Gastroesophageal sphincter (tissue), 4 donors: ENCODE measurements at places on chromosomes 5 and 9. TPM values are rescaled to one million over a fixed set of nuclear protein-coding genes. Genes with fewer than 3 reads are reported as not detected.
A peak's percentile ranks its signal among the peaks of the same experiment; 100 is the strongest.

- no peak for ATAC-seq
Observed at GRCh38 chr9:123778232-123778902, 151.6 kb downstream of the DENND1A start.

Gene SHISAL2B
- total RNA-seq, result not detected

- no peak for ATAC-seq
Observed at GRCh38 chr9:137147091-137147792, 8.3 kb downstream of the GRIN1 start.

GRCh38 chr5:62144401-62145022 lies 161.5 kb upstream of the KIF2A start:
- ATAC-seq, result peak; percentile 36

DNA sequence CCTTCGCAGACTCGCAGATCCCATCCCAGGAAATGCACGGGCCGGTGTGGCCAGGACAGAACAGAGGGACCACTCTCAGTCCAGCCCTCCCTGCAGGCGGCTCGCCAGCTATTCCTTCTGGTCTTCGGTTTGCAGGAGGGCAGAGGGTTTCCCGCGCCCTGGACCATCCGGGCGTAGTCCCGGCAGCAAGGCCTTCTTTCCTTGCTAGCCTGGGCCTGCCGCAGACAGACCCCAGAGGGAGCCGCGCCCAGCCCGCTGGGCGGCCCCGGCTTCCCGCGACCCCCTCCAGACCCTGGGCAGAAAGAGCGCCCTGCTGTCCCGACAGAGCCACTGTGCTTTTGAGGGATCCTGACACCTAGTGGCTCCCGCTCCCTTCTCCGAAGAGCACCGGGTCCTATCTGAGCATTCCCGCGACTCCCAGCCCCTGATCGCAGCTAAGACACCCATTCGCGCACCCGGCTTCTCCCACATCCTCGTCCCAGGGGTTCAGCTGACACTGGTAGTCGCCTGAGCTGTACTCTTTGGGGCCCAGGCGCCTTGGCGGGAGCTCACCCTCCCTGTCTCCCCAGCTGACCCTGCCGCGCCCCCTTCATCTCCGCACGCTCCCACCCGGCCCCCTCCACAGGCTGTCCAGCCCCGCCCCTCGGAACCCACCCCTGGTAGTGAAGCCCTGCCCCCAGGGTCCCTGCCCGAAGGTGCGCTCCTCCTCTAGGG lies 1.1 kb downstream of the CFAP90 start:
- ATAC-seq, result peak; percentile 31

Gene NUTM2G
- not detected for total RNA-seq

GRCh38 chr5:135625061-135625460 lies 46.3 kb upstream of the CXCL14 start:
- no peak for ATAC-seq

Gene ABHD17B
- total RNA-seq, result 20.1 TPM

Gene NRARP
- 4.7 TPM for total RNA-seq

DNA sequence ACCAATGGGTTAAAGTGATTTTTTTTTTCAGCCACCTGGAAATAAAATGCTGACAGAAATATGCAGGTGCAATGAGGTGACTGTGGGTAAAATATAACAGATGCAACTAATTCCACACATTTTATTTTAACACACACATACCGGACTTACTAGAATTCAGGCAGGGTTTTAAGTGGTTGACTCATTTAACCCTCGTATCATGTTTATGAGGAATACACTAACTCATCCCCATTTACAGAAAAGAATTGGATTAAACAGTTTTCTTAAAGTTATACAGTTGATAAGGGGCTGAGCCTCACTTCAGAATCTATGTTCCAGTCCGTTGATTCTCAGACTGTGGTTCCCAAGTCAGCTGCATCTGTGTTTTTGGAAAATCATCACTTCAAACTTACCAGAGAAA lies 207.5 kb downstream of the CHSY3 start:
- ATAC-seq, result no peak

Gene SEMA6A
- total RNA-seq, result 19.3 TPM

Gene C1QTNF3
- total RNA-seq, result 8.2 TPM

- ATAC-seq, result no peak
Observed at GRCh38 chr9:87648606-87649005, 77.3 kb upstream of the CTSL start.
